ENCODE measurements at places on chromosomes 11 and 22.

- peak; percentile 25 for DNase-seq
Measured at GRCh38 chr11:128603752-128604414, 16.5 kb upstream of the ETS1 start.

DNA sequence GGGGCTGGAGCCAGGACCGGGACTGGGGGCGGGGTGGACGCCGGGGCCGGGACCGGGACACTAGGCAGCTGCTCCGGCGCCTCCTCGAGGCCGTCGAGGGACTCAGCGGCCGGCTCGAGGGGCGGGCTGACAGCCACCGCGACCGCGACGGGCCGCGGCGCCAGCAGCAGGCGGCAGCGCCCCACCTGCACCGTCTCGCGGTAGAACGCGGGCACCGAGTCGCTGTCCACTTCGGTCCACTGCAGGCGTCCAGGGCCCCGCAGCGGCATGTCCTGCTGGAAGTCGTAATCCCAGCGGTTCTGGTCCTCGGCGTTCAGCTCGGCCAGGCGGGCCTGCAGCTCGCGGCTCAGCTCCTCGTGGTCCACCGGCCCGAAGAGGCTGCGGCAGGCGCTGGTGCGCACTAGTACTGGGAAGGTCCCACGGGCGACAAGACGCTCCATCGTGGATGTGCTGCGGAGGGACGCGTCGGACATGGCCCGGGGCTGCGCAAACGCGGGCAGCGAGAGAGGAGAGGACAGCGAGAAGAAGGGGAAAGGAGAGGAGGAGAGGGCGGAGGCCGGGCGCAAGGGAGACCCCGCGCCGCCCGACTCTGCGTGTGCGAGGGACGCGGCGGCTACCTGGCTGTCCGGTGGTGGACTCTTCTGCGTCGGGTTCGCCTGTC is 428 bp downstream of the CDKN1C start:
- DNase-seq = peak; percentile 63

- DNase-seq = no peak
Measured at GRCh38 chr22:50190941-50191741, 5.4 kb downstream of the TRABD start.

- peak; percentile 79 for DNase-seq
Measured at GRCh38 chr22:41620589-41621098, at the start of gene DESI1. Gene DESI1, minus strand, starts transcription at chr22:41621043. Its CDS starts 204 bp downstream, at chr22:41620839.

DNA sequence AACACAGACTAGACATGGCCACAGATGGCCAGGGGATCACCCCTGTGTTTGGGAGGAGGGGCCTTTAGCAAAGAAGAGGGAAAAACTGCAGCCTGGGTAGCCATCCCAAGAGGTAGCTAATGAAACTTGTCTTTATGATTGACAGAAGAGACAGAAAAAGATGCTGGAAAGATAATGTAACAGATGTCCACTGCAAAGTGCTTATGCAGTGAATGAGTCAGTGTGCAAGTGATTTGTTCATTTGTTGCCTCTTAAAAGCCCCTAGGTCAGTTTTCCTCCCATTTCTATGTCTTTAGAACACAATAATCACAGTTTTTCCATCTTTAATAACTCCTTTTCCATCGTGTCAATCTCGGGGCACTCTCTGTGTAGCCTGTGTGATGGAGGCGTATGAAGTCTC is 57.2 kb downstream of the INSC start:
- DNase-seq = no peak

DNA sequence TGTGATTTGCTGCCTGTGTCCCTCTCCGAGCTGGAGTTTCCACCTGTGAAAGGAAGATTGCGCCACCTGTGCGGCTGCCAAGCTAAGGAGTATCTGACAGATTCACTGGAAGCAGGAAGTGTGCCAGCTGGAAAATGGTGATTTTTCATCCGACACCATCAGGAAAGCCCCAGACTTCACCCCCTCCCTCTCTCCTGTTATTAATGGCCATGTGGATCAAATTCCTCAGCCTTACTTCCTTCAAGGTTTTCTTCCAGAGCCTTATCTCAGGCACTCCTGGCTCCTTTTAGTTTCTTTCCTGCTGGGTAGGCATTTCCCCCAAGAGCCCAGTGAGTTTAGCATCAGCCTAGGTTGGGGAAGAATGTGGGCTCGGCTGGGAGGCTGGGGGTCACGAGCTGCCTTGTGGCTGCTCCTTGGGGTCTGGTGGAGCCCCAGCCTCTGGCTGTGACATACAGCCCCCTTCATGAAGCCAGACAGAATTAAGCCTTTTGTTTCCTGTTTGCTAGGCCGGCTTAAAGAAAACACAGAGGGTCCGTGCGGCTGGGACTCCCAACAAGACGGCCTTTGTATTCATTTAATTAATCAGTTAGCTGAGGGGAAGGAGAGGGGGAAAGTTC is 37.1 kb downstream of the PKNOX2 start:
- DNase-seq = peak; percentile 52
